ENCODE measurements at places on chromosomes 1 and 21.

- DNase-seq: peak; percentile 85
Observed at GRCh38 chr21:37072274-37072987, 440 bp downstream of the PIGP start.

DNA sequence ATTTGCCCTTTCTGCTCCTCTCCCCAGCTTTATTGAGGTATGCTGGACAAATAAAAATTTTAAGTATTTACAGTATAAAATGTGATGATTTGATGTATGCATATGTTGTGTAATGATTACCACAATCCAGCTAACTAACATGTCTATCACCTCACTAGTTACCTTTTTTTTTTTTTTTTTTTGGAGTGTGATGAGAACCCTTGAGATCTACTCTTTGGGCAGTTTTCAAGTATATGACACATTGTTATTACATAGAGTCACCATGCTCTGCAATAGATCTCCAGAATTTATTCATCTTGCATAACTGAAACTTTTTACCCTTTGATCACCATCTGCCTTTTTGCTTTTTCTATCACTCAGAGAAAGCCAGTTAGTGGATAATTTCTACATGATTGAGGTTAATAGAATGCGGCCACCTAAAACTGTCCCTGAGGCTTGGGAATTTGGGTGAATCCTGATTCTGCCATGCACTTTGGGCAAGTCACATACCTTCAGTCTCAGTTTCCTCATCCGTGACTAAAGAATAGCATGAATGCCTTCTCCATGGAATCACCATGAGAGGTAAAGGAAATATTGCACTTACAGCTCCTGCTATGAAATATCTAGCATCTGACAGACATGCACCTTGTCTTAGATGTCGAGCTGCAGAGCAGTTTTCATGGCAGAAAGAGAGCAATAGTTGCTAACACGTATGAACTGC is 295.2 kb downstream of the DISC1 start:
- peak; percentile 62 for DNase-seq

DNA sequence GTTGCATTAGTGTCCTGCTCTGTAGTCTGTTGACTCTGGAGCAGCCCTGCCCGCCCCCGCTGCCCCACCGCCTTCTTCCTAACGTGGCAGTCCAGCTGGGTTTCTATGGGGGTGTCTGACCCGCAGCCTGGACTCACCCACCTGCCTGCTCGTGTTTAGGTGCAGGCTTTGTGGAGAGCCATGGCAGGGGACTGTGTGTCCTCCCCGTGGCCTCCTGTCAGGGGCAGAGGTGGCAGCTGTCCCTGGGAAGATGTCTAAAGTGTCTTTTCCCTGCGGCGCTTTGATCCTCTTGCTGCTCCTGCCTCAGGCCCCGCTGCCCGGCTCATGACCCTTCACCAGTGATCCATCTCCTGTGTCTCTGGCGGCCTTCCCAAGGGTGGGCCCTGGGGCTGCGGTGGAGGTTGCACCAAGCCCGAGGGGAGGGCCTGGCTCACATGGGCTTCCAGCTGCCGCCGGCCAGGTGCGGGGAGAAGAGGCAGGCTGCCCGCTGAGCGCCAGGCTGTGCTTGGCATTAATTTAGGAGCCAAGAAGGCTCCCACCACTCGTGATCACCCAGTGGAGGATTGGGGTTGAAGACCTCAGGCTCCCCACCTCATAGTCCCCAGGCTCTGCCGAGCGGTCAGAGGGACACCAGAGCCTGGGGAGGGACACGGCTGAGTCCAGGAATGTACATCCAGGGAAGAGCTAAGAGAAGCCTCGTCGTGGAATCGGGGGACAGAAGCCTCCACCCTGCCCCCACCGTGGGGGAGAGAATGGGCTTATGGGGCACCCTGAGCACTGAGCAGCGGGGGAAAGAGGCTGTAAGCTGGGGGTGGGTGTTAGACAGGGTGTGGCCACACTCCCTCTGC is 44.1 kb downstream of the COL18A1 start:
- DNase-seq: no peak

- no peak for DNase-seq
Observed at GRCh38 chr1:199932462-199932861, 95.0 kb upstream of the NR5A2 start.

- DNase-seq: no peak
Observed at GRCh38 chr1:26350701-26351589, 3.0 kb downstream of the CRYBG2 start.

DNA sequence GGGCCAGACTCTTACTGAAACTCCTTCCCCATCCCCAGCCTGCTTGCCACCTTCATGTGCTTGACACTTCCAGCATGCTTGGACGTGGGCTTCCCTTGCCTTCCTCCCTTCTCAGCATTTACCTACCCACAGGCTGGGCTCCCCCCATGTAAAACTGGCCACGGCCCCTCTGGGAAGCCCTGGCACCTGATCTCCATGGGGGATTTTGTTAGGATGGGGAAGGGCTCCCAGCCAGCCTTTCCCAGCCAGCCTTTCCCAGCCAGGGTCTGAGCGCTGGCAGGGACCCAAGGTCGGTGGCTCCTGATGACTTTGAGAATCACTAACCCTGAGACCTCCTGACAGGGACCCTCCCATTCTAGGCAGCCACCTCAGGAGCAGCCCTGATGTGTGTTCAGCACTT is 6.7 kb downstream of the ALX3 start:
- DNase-seq: no peak

DNA sequence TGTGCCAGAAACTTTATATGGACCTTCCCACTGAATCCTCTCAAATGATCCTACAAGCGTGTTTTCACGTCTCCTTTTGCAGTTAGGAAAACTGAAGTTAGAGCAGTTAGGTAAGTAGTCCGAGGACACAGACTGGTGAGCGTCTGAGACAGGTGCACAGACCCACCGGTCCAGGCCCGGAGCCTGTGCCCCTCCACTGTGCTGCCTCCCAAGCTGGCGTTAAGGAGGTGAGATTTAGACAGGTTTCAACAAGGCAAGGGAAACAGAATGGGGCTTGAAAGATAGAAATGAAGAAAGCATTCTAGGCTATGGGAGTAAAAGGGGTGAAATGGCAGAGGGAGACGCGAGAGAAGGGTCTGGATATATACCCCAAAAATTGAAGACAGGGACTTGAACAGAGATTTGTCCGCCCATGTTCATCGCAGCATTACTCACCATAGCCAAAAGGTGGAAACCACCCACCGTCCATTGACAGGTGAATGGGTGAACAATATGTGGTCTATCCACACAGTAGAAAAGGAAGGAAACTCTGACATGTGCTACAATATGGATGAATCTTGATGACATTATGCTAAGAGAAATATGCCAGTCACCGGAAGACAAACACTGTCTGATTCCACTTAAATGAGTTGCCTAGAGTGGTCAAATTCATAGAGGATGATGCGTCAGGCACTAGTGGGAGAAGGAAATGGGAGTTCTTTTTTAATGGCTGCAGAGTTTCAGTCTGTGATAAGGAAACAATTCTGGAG is 15.7 kb upstream of the PKP1 start:
- peak; percentile 63 for DNase-seq

- no peak for DNase-seq
Observed at GRCh38 chr1:36137226-36137625, 12.1 kb downstream of the TRAPPC3 start.

DNA sequence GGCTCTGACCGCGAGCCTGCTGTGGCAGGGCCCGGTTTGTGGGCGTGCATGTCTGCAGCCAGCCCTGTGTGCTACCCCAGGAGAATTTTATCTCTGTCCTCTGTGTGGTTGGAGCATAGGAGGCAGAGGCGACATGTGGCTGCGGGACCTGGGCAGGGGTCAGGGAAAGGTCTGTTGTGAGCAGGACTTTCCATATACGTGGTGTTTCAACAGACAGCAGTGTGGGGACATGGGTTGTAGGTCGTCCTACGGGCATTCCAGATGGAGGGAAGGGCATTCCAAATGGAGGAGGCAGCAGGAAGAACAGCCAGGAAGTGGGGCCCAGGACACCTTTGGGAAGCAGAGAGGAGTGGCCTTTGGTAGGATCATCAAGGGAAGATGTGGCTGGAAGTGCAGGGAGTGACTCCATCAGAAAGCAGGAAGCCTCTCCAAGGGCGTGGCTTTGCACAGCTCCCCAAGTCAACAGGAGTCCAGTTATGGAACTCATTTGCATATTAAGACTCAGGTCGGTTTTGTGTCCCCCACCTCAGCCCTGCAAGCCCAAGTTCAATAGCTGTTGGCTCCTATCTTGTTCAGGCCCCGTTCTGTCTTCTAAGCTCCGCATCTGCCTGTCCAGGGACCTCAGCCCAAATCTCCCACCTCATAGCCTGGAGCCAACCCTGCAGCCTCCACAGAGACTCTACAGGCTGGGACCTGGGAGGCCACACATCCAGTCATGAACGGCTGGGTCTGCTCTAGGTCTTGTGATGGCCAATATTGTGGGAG is 309.1 kb downstream of the MATN1 start:
- no peak for DNase-seq

GRCh38 chr1:66349242-66349641 is 184.7 kb upstream of the SGIP1 start:
- peak; percentile 31 for DNase-seq

GRCh38 chr1:42979036-42979430 is 20.4 kb upstream of the SLC2A1 start:
- no peak for DNase-seq

DNA sequence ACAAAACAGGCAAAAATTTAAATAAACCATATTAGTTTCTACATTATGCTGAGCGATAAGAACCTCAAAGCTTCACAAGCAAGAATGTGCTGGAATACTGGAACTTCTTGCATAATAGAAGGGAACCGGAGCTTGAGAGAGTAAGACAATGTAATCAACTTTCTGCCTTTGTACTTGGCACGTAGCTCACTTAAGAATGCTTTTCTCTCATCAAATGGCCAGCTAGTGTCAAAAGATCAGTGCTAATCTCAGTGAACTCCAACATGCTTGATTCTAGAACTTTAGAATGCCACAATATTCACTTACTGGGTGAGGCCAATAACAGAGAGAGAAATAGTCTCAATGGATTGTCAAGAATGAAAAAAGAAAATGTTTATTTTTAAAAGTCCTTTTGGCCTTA is 486.1 kb upstream of the LRRC7 start:
- DNase-seq: no peak

- DNase-seq: no peak
Observed at GRCh38 chr1:244642526-244642925, 10.4 kb upstream of the DESI2 start.

- DNase-seq: peak; percentile 36
Observed at GRCh38 chr1:64471218-64472039, 1.5 kb downstream of the CACHD1 start.

DNA sequence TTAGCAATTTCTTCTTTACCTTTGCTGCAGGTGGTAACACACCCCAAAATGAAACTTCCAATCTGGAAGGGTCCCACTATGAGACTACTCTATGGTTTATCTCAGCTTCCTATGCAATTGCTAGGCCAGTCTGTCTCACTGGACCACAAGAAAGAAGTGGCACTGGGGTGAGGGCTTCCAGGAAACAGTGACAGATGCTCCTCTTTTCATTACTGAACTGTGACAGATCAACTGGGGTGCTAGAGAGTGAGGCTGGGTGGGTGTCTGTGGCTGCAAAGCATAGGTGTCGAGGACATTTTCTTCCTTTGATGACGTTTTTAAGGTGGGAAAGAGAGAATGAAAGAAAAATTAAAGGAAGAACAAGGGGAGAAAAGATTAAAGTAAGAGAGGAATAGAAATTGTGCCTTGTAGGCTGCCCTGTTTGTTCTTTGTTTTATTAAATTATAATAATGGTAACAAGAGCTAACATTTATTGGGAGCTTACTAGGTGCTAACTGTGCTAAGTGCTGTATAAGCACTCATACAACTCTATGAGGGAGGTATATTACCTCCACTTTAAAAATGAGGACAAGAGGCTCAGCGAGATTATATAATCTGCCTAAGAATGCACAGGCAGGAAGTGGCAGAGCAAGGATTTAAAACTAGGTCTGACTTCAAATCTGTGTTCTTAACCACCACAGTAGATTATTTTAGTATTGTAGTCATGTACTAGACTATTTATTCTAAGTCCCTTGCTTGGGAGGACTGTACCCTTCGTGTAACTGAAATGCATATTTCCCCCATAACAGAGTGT is 27.8 kb upstream of the DMRTA2 start:
- no peak for DNase-seq

- peak; percentile 97 for DNase-seq
Observed at GRCh38 chr21:26964170-26964778, 2.6 kb downstream of the ADAMTS5 start.

- DNase-seq: no peak
Observed at GRCh38 chr1:197081117-197081753, 14.2 kb upstream of the F13B start.

DNA sequence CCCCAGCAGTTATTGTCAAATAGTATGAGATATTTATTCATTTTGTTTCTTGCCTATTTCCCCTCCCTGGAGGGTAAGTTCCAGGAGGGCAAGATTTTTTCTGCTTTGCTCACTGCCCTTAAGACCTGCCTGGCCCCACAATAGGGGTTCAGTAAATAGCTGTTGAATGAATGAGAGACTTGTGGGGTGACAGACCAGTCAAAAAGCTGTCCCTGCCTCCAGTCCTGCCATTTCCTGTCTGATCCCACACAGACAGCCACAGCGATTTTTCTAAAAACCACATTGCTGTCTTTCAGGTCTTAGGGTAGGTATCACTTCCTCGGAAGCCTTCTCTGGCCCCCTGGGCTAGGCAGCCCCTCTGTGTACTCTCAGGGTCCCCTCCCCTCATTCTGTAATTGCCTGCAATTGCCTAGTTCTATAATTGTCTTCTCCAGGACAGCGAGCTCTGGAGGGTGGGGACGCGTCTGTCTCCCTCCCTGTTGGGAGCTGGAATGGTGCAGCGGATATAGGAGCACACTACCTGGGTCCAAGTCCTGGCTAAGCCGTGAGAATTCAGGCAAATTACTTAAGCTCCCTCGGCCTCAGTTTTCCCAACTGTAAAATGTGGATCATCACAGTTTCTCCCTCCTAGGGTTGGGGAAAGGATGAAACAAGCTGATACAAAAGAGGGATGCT is 1.8 kb upstream of the EXTL1 start:
- DNase-seq: peak; percentile 76

GRCh38 chr21:31334648-31335121 is 9.4 kb downstream of the TIAM1 start:
- no peak for DNase-seq

GRCh38 chr1:14267991-14268390 is 330.5 kb upstream of the KAZN start:
- DNase-seq: no peak

GRCh38 chr1:224544346-224545110 is 71.6 kb upstream of the CNIH3 start:
- DNase-seq: peak; percentile 76

GRCh38 chr1:117857418-117857817 is 72.0 kb downstream of the GDAP2 start:
- no peak for DNase-seq

GRCh38 chr1:154434346-154435085 is 29.4 kb downstream of the IL6R start:
- peak; percentile 86 for DNase-seq

DNA sequence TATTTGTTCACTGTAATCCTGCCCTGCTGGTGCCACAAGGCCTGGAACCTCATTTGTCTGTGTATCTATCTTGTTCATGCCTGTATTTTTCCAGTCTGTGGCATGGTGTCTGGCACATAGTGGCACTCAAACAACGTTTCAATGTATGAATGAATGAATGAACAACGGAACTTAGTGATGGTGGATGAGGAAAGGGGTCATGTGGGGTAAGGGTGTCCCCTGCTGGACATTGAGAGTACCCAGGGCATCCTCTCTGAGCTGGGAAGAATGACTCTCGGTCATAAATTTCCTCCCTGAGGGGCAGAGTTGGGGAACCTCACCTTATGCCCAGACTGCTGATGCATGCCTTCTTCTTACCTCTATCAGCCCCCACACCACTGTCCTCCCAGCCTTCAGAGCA is 18.9 kb upstream of the ZNF683 start:
- peak; percentile 56 for DNase-seq

- DNase-seq: no peak
Observed at GRCh38 chr1:195898373-195898772, 709.9 kb downstream of the KCNT2 start.

- DNase-seq: peak; percentile 88
Observed at GRCh38 chr1:85244271-85245061, 15.0 kb downstream of the C1orf52 start.

All from AG10803 (cell line).